ENCODE measurements at places on chromosomes 12 and 14.

DNA sequence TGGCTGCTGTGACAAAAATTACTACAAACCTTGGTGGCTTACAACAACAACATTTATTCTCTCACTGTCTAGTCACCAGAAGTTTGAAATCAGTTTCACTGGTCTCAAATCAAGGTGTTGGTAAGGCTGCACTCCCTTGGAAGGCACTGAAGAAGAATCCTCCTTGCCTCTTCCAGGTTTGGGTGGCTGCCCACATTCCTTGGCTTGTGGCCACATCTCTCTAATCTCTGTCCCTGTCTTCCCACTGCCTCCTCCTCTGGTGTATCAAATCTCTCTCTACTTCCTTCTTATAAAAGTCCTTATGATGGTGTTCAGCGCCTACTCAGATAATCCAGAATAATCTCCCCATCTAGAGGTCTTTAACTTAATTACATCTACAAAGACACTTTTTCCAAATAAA lies 31.0 kb downstream of the PLCZ1 start:
- DNase-seq: no peak

GRCh38 chr14:48536318-48536717 lies 860.9 kb upstream of the MDGA2 start:
- no peak for DNase-seq

DNA sequence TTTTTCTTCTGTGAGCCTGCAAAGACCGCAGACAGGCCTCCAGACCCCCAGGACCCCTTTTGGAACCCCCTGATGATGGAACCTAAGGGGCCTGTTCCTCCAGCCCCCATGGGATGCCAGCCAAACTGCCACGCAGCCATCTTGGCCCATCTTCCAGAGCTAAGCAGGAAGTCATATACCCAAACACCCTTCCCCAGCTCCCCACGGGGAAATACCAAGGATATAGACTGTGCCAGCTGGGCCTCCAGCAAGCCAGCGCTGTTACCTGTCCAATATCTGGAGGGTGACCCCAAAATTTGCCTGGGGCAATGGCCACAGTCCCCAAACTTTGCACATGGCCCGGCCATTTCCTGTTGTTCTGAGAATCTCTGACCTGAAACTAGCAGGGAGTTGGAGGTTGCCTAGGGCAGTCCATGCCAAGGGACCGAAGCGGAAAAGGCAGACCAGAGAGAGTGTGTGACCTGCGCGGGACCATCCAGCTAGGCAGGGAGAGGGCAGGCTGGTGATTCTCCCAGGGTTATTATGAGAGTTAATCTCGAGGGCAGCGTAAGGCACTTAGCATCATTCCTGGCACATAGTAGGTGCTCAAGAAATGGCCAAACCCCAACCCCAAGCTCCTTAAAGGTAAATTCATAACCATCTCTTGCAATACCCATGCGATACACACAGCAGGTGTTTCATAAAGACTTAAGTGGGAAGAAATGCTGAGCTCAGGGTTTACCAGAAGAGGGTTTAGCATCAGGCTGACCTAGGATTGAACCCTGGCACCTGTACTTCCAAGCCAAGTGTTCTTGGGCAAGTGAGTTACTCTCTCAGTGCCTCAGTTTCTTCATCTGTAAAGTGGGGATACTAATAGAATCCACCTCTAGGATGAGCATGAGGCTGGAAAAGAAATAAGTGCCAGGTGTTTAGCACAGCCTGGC lies 2.6 kb upstream of the RASAL1 start:
- no peak for DNase-seq

DNA sequence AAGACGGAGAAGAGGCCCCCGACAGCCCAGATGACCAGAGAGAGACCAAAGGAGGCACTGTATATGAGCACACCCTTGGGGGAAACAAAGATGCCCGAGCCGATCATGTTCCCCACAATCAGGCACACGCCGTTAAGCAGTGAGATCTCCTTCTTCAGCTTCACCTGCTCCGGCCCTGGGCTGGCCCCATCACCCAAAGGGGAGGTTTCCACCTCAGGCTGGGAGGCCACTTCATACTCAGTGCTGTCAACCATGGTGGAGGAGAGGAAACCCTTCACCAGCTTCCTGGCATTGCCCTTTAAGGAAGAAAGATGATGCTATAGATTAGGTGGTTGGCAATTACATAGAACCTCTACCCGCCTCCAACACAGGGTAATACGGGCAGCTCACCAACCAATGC lies 2.1 kb downstream of the SLC7A7 start:
- no peak for DNase-seq

- DNase-seq: peak; percentile 11
Observed at GRCh38 chr14:34981743-34982420, 910 bp upstream of the SRP54 start.

DNA sequence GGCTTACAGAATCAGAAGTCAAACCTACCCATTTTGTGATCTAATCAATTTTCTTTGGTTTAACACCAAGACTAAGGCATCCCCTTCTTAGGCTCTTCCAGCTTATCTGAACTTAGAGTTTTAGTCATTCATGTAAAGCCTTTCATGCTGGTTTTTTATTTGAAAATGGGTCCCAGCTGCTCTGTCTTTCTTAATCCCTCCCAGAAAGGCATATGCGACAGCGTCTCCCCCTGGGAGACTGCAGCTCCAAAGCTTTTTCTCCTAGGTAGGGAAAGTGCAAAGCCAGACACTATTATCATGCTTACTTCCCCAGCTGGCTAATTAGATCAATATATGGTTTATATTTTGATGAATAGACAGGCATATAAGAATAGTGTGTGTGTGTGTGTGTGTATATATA lies 96.6 kb upstream of the E2F7 start:
- no peak for DNase-seq

GRCh38 chr14:73916324-73916723 lies 29.7 kb downstream of the ZNF410 start:
- no peak for DNase-seq

- DNase-seq: no peak
Observed at GRCh38 chr12:6222078-6222654, 22.0 kb downstream of the CD9 start.

DNA sequence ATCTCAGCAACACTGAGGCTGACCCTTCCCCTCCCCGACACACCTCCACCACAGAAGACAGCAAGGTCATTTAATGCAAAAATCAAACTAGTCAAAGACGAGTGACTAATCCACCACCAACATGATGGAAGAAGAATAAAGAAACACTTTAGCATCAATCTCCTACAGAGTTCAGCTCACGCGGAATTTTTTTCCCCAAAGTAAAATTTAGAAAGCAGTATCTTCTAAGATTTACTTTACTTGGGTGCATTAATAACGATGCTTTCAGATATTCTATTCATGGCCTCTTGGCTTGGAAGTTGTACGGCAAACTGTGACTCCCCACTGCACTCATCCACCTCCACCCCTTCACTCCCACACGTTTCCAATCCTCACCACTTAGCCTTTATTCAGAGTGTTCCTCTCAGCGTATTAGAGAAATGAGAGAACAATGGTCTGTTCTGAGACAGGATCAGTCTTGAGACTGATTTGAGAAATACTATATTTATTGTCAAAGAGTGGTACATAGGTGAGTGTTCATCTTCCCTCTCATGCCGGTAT lies 1.9 kb downstream of the EGLN3 start:
- no peak for DNase-seq

GRCh38 chr12:59086126-59086525 lies 165.8 kb upstream of the LRIG3 start:
- DNase-seq: no peak

DNA sequence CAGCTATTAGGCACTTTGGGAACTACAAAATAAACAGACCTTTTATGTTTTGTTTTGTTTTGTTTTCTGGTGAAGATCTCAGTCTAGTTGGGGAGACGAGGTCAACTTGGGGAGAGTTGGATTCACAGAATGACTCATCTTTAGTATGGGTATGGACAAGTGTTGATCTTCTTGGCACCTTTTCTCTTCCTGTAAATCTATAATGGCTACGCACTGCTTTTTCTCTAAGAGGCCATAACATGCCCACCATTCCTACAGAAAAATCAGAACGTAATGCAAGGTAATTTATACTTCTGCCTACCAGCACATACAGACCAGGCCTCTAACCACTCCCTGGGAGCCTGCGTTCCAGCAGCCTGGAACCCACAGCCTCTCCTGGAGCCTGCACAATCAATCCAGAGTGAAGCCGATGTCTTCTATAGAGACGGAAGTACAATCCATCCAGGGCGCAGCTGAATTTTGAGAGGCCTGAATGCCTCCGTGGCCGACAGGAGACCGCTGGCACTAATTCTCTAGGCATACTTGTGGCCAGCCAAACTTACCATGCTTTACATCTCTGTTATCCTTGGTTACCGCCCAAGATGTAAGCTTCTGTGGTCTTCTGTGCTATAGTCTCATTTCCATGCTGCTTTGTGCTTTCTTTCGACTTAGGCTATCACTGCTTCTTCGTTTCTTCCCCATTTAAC lies 717 bp downstream of the PPHLN1 start:
- DNase-seq: no peak

DNA sequence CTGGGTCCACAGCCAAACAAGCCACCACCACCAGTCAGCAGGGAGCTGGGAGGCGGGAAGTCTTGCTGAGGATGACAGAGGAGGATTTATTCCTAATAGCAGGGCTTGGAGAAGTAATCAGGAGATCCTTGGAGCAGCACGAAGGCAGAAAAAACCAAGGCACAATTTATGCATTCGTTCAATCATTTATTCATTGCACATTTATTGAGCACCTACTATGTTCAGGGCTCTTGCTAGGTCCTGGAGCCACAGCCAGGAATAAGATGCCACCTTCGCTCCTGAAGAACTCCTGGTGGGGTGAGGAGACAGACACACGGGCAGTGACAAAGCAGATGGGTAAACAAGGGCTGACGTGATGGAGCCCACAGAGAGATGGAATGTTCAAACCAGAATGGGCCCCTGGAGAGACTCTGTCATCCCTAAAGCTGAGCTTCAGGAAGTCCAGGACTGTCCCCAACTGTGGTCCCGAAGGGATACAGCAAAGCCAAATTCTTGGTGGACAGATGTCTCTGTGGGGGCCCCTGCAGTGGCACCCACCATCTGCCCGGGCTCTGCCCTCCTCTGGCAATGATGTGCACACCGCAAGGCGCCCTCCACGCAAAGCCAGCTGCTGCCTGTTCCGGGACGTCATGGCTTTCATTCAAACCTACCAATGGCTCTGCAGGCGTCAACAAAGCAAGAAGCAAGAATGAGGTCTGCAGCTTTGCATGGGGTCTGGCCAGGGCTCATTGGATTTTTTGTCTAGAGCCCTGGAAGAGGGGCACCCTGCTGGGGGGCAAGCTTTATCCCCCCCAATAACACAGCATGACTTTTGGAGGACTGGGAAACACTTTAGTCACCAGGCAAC lies 3.0 kb upstream of the TESC start:
- no peak for DNase-seq

DNA sequence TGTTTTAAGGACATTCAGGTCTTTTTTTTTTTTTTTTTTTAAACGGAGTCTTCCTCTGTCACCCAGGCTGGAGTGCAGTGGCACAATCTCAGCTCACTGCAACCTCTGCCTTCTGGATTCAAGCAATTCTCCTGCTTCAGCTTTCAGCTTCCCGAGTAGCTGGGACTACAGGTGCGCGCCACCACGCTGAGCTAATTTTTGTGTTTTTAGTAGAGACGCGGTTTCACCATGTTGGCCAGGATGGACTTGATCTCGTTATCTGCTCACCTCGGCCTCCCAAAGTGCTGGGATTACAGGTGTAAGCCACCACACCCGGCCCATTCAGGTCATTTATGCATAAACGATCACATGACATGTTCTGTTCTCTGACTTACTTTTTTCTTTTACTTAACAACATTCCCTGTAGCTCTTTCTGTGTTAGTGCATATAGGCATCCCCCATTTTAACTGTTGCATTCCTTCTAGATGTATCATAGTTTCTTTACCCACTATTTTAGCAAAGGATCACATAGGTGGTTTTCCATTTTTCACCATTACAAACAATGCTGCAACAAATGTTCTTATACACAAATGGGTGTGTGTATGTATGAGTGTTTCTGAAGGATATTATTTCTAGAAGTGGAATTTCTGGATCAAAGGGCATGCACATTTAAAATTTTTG lies 74.2 kb downstream of the ARF6 start:
- no peak for DNase-seq

GRCh38 chr14:49598189-49598484 lies 603 bp upstream of the LRR1 start:
- DNase-seq: no peak

GRCh38 chr14:81385419-81385818 lies 14.7 kb downstream of the STON2 start:
- no peak for DNase-seq

DNA sequence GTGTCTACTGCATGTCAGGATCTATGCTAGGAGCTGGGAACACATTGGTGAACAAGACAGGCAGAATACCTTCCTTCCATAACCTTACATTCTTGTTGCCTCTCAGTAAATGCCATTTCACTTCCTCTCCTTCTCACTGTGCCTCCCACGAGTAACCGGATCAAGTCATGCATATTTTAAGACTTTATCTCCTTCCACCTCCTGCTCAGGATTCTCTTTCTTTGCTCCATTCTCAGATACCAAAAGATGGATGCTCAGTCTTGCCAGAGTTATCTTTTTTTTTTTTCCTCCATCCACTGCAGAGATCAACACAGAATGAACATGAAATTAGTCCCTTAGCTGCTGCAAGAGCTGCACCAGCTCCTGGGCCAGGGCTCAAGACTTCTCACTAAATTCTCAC lies 20.0 kb upstream of the APPL2 start:
- DNase-seq: no peak

DNA sequence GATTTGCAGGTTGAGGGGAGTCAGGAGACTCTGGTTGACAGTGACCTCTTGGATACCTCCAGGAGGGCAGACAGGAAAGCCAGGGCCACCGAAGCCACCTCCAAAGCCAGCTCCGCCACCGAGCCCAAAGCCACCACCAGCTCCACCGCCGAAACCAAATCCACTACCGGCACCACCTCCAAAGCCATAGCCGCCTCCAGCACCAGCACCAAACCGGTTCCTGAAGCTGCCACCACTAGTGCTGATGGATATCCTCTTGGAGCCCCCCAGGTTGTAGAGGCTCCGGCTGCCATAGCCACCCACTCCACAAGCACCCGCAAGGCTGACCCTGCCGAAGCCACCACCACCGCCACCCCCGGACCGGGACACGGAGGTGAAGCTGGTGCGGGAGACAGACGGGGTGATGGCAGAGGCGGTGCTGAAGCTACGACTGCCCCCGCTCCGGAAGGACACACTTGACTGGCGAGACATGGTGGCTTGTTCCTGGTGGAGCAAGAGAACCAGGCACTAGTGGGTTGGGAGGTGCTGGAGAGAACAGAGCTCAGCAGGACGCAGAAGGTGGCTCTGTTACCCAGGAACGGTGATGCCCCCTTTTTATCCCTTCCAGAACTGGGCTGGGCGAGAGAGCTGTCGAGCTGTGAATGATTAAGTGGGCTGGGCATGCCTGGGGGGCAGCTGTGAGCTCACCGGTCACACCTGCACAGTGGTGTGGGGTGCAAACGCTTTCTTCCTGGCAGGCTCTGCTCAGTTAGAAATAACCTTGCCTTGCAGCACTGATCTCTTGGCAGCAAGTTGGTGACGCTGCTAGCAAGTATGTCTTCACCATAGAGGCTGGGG lies at the start of gene KRT5:
Gene KRT5 (minus strand): TSS at position 569 of the 837 bp plus-strand sequence. CDS start 98 bp downstream, at position 471.
- no peak for DNase-seq

GRCh38 chr12:1851151-1851701 lies 30.9 kb downstream of the LRTM2 start:
- no peak for DNase-seq

All from stimulated activated CD4-positive, alpha-beta T cell treated with anti-CD3 and anti-CD28 coated beads, Interleukin-1b, Interleukin-23, amount 100 ng/mL, for 1 hour (primary cell).